ENCODE measurements at places on chromosomes 7 and 10.

DNA sequence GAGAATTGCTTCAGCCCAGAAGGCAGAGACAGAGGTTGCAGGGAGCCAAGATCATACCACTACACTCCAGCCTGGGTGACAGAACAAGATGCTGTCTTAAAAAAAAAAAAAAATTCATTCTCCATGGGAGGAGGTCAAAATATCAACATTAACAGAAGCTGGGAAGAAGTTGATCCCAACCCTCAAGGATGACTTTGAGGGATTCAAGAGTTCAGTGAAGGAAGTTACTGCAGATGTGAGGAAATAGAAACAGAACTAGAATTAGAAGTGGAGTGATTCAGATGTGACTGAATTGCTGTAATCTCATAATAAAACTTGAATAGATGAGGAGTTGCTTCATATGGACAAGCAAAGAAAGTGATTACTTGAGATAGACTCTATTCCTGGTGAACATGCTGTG lies 19.7 kb upstream of the RPEL1 start:
- H3K36me3 ChIP-seq: no peaks in the 10 kb centered on the region
- no peak for DNase-seq
- H3K4me3 ChIP-seq: no peak overlapping the region
- no peaks in the 10 kb centered on the region for H3K27me3 ChIP-seq
- H3K4me1 ChIP-seq: peaks cover 41% of the 10 kb centered on the region

- no peak for DNase-seq
- H3K4me1 ChIP-seq: no peaks in the 10 kb centered on the region
- no peak overlapping the region for H3K4me3 ChIP-seq
- H3K27ac ChIP-seq: no peak overlapping the region
- no peaks in the 10 kb centered on the region for H3K27me3 ChIP-seq
Measured at GRCh38 chr7:107353701-107354100, 116.2 kb upstream of the GPR22 start.

DNA sequence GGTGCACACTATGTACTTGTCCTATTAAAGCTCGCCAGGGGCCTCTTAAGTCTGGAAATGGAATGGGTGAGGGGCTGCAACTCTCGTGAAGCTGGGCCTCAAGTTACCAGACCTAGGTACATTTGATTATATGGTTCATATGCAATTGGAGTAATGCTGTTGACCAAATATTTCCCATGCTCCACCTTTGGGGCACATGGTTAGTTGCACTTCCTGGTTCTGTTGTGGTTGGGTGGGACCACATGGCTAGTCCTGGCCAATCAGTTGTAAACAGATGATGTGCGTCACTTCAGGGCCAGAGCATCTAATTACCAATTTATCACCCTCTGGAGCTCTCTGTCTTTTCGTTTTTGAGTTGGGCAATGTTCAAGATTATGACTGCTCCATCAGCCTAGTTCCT lies 39.5 kb upstream of the OPN4 start:
- H3K36me3 ChIP-seq: no peaks in the 10 kb centered on the region
- no peak overlapping the region for H3K27ac ChIP-seq
- DNase-seq: no peak
- H3K27me3 ChIP-seq: no peaks in the 10 kb centered on the region

GRCh38 chr7:36262309-36263094 lies 109.4 kb downstream of the EEPD1 start:
- no peak for DNase-seq
- H3K27me3 ChIP-seq: no peaks in the 10 kb centered on the region
- no peaks in the 10 kb centered on the region for H3K36me3 ChIP-seq
- H3K4me3 ChIP-seq: no peak overlapping the region
- peaks cover 41% of the 10 kb centered on the region for H3K4me1 ChIP-seq

DNA sequence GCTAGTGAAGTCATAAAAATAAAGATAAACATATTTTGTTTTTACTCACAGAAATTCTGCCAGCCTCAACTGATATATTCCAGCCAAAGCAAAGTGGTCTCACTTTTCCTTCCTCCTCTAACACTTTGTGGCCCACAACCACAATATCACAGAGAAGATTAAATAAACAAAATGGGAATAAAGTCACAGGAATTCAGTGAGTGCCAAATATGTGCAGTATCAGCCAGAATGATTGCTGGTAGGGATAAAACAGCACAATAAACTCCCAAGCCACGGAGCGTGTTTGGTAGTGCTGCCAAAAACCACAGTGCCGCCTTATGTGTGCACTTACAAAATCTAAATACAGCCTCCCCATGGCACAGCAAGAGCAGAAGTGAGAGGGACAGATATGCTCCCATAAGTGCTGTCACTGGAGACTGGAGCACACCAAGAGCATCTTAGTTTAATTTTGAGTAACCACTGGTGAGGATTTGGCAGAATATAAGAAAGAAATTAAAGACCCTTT lies 155.8 kb downstream of the POM121L12 start:
- no peaks in the 10 kb centered on the region for H3K36me3 ChIP-seq
- no peaks in the 10 kb centered on the region for H3K4me1 ChIP-seq
- no peak overlapping the region for H3K27ac ChIP-seq
- no peak for DNase-seq
- peaks cover 16% of the 10 kb centered on the region for H3K27me3 ChIP-seq

GRCh38 chr7:137579913-137580640 lies 236.5 kb upstream of the PTN start:
- no peak overlapping the region for H3K4me3 ChIP-seq
- H3K36me3 ChIP-seq: no peaks in the 10 kb centered on the region
- no peaks in the 10 kb centered on the region for H3K27me3 ChIP-seq
- no peak for DNase-seq
- 0 out of 2 replicates have a peak, but pooled peaks cover 8% of the 10 kb centered on the region for H3K4me1 ChIP-seq

- no peaks in the 10 kb centered on the region for H3K36me3 ChIP-seq
- H3K4me3 ChIP-seq: no peak overlapping the region
- 0 out of 2 replicates have a peak, but pooled peaks cover 5% of the 10 kb centered on the region for H3K4me1 ChIP-seq
Measured at GRCh38 chr7:45106-46090, 147.0 kb upstream of the FAM20C start.

DNA sequence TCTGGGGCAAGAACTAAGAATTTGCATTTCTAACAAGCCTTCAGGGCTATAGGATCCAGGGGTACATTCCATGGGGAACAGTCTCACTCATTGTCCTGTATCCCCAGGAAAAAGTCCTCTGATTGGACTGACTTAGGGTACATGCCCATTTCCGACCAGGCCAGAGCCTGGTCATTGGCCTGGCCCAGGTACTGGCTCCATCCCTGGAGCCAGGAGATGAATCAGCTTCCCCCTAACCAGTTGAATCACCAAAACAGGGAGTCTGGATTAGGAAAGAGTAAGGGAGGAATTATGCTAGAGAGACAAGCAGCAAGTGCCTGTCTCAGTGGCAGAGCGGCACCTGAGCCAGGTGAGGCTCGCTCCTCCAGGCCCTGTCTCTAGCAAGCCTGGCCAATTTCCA lies 137.5 kb downstream of the FGFR2 start:
- H3K4me1 ChIP-seq: no peaks in the 10 kb centered on the region
- peaks cover 57% of the 10 kb centered on the region for H3K27me3 ChIP-seq
- no peak for DNase-seq
- H3K36me3 ChIP-seq: no peaks in the 10 kb centered on the region
- H3K4me3 ChIP-seq: no peak overlapping the region

DNA sequence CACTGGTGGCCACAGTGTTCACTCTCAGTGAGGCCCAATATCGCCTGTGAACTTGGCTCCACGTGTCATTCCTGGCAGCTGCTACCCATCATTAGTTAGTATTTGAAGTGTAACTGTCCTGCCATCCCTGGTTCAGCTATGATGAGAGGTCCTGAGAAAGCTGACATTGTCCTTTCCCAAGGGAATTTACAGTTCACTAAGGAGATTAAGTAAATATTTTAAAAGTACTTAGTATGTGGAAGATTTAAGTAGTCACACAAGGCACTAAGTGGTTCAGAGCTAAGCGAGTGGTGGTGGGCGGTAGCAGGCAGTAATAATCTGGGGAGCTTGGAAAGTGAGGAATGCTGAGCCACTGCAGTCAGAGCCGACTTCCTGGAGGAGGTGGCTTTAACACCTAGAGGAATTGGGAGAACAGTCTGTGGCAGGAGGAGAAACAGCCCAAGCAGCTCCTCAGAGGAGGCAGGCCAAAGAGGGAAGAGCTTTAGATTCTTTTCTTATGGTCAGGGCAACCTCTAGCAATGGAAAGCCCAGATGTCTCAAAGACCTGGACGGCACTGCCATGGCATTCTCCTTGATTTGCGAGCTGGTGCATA lies 519.7 kb downstream of the LRMDA start:
- H3K27ac ChIP-seq: no peak overlapping the region
- no peak overlapping the region for H3K4me3 ChIP-seq
- DNase-seq: no peak
- H3K27me3 ChIP-seq: no peaks in the 10 kb centered on the region

DNA sequence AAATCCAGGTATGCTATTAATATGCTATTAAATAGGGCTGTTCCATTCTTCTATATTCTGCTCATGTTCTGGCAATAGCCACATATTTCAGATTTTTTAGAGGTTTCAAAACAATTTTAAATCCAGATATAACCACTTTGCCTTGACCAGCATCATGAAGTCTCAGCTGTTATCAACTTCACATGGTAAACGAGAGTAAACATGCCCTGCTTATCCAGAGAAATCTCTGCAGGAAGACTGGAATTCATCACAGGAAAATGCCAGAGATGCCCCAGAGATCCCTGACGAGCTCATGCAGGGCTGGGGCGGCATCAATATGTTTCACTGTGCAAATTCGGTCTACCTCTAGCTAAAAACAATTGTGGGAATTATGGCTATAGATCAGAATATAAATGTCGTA lies 126.5 kb downstream of the FANK1 start:
- no peak for DNase-seq
- no peaks in the 10 kb centered on the region for H3K4me1 ChIP-seq
- no peaks in the 10 kb centered on the region for H3K36me3 ChIP-seq

DNA sequence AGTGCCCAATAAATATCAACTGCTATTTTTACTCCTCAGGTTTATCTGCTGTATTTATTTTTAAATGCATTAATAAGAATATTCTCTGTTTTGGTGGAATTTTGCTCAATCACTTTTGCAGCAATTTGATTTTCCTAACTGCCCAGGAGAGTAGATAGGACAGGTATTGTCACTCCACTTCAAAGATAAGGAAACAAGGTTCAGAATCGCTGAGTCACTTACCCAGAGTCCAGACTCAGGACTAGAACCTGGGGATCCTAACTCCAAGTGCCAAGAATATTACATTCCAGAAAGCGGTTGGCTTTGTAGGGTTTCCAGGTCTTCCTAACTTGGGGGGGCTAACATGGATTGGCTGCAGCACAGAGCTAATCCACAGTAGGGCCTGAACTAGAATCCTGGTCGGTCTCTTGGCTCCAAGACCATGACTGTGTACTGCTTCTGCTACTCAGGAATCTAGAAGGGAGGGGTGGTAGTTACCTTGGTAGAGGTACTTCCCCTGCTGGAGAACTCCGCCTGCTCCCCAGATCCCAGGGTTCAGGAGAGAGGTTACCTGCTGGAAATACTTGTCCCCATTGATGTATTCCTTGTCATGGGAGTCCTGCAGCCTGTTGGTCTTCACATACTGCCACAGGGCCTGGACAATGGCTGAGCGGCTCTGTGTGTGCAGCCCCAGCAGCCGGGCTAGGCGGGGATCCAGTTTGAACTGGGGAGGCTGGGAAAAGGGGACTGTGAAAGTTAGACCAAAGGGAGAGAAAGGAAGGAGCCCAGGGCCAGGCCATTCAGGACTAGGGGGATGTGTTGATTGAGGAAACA lies 7.3 kb downstream of the SMARCD3 start:
- H3K36me3 ChIP-seq: 0 out of 2 replicates have a peak, but pooled peaks cover 11% of the 10 kb centered on the region
- 0 out of 2 replicates have a peak, but pooled peaks cover 5% of the 10 kb centered on the region for H3K27me3 ChIP-seq
- H3K4me3 ChIP-seq: no peak overlapping the region
- no peak for DNase-seq
- no peak overlapping the region for H3K27ac ChIP-seq

- no peak overlapping the region for H3K4me3 ChIP-seq
- DNase-seq: no peak
- H3K36me3 ChIP-seq: no peaks in the 10 kb centered on the region
- no peaks in the 10 kb centered on the region for H3K4me1 ChIP-seq
- no peak overlapping the region for H3K27ac ChIP-seq
Measured at GRCh38 chr7:147605323-147605722, 985.2 kb upstream of the C7orf33 start.

- H3K27me3 ChIP-seq: no peaks in the 10 kb centered on the region
- no peaks in the 10 kb centered on the region for H3K36me3 ChIP-seq
- no peaks in the 10 kb centered on the region for H3K4me1 ChIP-seq
- H3K4me3 ChIP-seq: no peak overlapping the region
Measured at GRCh38 chr7:37312608-37313007, 136.1 kb downstream of the ELMO1 start.

DNA sequence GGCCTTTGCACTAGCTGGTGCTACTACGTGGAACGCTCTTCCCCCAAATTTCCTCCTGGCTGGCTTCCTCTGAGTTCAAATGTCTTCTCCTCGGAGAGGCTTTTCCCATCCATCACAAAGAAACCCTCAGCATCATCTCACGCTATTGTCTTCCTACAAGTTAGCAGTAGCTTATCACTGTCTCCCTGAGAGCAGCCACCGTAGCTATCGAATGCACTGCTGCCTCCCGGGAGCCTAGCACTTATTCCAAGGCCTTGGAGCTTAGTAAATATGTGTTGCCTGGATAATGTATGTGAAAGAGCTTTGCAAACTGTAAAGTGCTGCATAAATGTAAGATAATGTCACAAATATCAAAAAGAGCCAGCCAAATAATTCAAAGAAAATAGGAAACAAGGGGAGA lies 124.4 kb downstream of the KCNMA1 start:
- H3K4me1 ChIP-seq: peaks cover 47% of the 10 kb centered on the region
- H3K27ac ChIP-seq: peak overlapping the region; percentile 73
- no peaks in the 10 kb centered on the region for H3K27me3 ChIP-seq

- peak overlapping the region; percentile 84 for H3K4me3 ChIP-seq
- H3K4me1 ChIP-seq: peaks cover 35% of the 10 kb centered on the region
- peak; percentile 11 for DNase-seq
- H3K27ac ChIP-seq: no peak overlapping the region
- H3K36me3 ChIP-seq: no peaks in the 10 kb centered on the region
Measured at GRCh38 chr10:117374506-117375359, 507 bp downstream of the PDZD8 start.

- H3K27me3 ChIP-seq: no peaks in the 10 kb centered on the region
- DNase-seq: no peak
- H3K36me3 ChIP-seq: no peaks in the 10 kb centered on the region
- H3K4me3 ChIP-seq: no peak overlapping the region
Measured at GRCh38 chr10:133375357-133376115, 2.4 kb upstream of the ECHS1 start.

DNA sequence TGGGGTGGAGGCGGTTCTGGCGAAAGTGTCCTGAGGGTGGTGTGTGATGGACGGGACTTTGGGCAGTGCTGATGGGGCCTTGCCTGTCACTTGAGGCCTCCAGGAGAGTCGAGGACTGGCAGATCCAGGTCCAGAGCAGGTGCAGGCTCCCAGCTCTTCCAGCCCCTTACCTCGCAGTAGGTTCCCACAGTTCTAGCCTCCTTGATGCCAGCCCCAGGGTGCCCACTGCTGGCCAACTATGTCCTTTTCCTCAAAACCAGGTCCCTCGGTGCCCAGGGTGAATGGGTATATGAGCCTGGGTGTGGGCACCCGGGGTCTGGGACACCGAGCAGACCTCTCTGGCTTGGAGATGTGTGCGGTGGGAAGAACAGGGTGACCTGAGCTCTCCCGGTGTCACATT lies 8.3 kb downstream of the FAM20C start:
- H3K36me3 ChIP-seq: no peaks in the 10 kb centered on the region
- H3K27me3 ChIP-seq: no peaks in the 10 kb centered on the region
- no peak overlapping the region for H3K27ac ChIP-seq
- DNase-seq: no peak
- H3K4me1 ChIP-seq: no peaks in the 10 kb centered on the region
